ENCODE measurements at places on chromosomes 4 and X.

DNA sequence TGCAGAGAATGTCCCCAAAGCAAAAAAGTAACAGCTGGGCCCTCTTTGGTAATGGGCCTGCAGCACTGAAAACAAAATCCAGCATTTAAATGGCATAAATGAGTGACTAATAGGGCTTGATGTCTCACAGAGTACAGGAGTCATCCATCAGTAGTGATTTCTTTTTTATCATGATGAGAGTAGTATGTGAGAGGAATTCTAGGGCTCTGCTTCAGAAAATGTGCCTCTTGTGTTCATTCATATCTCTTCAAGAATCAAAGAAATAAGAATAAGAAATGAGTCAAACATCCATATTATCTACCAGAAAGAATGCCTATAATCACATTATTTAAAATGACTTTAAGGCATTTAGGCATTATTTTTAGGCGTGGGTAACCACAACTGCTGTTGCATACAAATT is 792.9 kb upstream of the HTR2C start:
- no peak for DNase-seq

- DNase-seq: no peak
These were observed 837 bp downstream of the CITED1 start for GRCh38 chrX:72304877-72305276.

- no peak for DNase-seq
These were observed 12.3 kb upstream of the SYTL5 start for GRCh38 chrX:37993837-37994619.

- DNase-seq: no peak
These were observed 1.8 kb downstream of the WWC2 start for GRCh38 chr4:183100827-183101226.

- no peak for DNase-seq
These were observed 311.4 kb downstream of the MAPK10 start for GRCh38 chr4:86048426-86048825.

DNA sequence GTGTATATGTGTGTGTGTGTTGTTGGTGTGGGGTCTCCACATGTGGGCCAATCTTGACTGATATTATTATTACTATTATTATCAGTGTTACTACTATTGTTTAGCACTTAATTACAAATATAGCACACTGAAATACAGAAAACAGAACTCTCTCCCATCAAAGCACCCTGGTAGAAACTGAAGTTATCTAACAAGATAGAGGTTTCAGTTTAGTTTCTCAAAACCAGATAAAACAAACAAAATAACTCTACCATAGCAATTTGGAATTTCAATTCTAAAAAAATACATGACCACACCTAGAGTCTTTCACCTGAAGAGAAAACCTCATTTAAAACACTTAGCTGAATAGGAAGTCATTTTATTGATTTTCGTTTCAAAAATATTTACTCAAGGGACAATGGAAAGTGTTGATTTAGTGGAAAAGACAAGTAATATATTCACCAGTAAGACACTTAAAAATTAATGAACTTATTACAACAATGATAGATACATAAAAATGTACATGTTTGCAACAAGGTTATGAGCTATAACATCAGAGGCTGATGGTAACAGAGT is 252.3 kb downstream of the PDHA2 start:
- no peak for DNase-seq

DNA sequence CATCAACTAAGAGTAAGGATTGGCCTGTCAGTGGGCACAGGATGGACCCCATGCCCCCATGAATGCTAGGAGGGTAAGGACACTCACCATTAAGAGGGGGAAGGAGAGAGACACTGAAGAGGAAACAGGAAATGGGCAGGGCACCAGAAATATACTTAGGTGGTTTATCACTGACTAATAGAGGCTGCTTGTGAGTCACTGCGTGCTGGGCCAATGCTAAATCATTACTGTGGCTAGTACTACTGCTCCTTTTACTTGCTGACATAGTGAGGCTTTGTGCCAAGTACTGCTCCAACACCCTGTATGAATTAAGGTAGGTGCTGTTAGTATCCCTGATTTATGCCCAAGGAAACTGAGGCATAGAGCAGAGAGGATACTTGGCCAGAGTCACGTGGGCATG is 130.4 kb upstream of the FRMPD4 start:
- peak; percentile 1 for DNase-seq

GRCh38 chr4:8874896-8875680 is 3.4 kb upstream of the HMX1 start:
- no peak for DNase-seq

DNA sequence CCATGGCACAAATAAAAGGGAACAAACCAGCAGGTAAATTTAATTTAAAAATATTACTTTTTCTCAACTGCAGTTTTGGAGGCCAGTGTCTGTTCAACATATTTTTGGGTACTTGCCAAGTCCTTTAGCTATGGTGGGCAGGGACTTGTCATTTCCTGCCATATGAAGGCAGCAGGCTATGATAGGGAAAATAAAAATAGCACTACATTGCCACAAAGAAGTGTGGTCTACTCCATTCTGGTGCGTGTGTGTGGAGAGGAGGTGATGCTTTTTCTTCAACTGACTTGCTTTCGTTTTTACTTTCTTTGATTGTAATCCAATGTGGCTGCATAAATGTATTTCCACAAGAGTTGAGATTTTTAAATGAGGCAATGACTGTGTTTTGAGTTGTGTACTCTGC is 17.2 kb downstream of the GPR174 start:
- peak; percentile 37 for DNase-seq

Data from stimulated activated CD4-positive, alpha-beta T cell treated with anti-CD3 and anti-CD28 coated beads, Interleukin-1b, Interleukin-23, amount 100 ng/mL, for 48 hours (primary cell).